ENCODE measurements at places on chromosomes 7 and 10.
A peak's percentile ranks its signal among the peaks of the same experiment; 100 is the strongest.

DNA sequence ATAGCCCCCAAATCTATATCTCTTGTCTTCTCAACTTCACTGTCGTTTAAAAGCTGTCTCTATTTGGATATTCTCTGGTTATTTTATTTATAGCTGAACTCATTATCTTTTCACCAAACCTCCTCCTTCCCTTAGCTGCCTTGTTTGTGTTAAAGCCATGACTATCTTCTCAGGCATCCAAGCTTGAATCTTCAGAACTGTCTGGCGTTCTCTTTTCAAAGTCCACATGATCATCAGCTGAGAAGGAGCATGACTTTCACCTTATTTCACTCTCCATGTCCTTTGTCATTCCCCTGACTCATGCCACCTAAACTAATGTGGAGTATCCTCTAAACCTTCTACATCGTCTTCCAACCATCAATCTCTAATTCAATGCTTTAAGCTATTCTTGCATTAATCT, 5.7 kb upstream of the GLCCI1 start:
- no peak for DNase-seq

- DNase-seq, result no peak
These were observed 705 bp downstream of the SLF2 start for GRCh38 chr10:100913470-100913865.

DNA sequence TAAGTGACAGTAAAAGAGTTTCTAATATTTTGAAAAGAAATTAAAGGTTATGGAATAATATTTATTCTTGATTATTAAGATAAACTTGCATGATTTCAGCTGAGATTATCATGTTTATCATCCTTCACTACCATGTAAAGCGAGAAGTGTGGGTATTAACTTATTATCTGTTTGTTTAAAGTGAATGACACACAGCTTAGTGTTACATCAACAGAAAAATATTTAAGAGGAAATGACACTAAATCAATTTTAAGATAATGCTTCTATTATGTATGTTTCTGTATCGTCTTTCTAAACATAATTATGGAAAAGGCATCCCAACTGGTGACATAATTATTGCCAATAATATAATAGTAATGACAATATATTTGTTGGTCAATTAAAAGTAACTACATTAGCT, 213.1 kb downstream of the PCDH15 start:
- no peak for DNase-seq

- no peak for DNase-seq
These were observed 264.6 kb downstream of the DGKB start for GRCh38 chr7:14637968-14638367.

DNA sequence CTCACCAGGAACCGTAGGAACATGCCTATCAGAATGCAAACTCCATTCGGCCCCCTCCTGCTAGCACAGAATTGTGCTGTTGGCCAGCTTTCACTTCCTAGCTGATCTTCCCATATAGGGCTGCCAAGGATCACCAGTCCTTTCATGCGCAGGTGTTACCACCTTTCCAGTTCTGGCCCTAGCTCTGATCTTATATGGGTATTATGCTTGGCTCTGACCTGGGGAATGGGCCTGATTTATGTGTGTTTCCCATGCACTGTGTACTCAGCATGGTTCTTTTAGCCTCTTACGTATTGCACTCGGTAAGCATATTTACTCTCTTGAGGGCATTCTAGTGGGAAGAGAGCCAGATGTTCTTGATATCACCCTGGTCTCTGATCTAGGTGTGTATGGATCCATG, 11.1 kb downstream of the SLC35G1 start:
- DNase-seq, result no peak

GRCh38 chr10:61643316-61643751, 19.4 kb upstream of the CABCOCO1 start:
- DNase-seq, result no peak

DNA sequence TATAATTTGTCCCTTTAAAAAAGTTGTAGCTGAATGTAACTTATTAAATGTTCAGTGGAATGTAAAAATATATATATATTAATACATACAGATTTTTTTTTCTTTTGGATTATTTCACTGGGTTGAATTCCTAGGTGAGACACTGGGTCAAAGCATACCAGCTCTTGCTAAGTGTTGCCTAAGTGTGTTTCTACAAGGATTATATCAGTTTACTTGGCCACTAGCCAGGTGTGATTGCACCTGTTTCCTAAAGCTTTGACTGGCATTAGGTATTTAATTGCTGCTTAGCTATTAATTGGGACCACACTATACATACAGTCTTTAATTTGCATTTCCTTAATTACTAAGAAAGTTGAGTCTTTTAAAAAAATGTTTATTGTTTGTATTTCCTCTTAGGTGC, 5.5 kb upstream of the ELOVL3 start:
- DNase-seq, result peak; percentile 56

- peak; percentile 92 for DNase-seq
These were observed 137.4 kb upstream of the CDC14C start for GRCh38 chr7:48786951-48787350.

Data from NCI-H1105 (cell line).